HepG2 (cell line): ENCODE measurements at places on chromosomes 6 and 20.

DNA sequence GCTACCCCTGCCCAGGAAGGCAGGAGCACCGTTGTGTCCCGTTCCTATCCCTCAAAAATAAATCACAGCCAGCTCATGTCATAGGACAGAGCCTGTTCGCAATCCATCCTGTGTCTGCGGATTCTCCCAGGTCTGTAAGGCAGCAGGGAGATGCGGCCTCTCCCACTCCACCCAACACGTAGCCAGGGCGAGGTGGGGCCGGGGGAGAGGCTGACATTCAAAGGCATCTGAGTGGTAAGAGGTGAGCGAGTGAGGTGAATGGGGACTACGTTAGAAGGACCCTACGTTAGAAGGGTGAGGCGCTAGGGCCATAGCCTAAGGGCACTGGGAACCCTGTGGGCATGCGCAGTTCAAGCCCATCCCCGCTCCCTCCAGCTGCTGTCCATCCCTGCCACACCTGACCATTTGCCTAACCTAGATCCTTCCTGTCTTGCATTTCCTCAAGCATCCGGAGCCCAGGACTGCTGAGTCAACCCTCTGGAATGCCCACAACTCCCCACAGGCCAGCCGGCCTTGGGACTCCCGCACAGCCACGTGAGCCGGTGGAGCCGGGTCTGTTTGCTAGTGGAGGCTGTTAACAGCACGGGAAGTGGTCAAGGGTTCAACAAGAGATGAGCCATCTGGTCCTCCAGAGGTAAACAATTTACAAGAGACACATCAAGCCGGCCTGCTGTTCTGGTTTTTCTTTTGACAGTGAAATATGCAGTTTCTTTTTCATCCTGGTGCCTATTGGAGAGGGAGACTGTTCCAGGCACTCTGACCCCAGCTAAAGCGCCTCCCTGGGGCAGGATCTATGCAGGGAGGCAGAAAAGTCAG is 45.9 kb downstream of the RIPOR3 start:
- peak; percentile 100 for DNase-seq

DNA sequence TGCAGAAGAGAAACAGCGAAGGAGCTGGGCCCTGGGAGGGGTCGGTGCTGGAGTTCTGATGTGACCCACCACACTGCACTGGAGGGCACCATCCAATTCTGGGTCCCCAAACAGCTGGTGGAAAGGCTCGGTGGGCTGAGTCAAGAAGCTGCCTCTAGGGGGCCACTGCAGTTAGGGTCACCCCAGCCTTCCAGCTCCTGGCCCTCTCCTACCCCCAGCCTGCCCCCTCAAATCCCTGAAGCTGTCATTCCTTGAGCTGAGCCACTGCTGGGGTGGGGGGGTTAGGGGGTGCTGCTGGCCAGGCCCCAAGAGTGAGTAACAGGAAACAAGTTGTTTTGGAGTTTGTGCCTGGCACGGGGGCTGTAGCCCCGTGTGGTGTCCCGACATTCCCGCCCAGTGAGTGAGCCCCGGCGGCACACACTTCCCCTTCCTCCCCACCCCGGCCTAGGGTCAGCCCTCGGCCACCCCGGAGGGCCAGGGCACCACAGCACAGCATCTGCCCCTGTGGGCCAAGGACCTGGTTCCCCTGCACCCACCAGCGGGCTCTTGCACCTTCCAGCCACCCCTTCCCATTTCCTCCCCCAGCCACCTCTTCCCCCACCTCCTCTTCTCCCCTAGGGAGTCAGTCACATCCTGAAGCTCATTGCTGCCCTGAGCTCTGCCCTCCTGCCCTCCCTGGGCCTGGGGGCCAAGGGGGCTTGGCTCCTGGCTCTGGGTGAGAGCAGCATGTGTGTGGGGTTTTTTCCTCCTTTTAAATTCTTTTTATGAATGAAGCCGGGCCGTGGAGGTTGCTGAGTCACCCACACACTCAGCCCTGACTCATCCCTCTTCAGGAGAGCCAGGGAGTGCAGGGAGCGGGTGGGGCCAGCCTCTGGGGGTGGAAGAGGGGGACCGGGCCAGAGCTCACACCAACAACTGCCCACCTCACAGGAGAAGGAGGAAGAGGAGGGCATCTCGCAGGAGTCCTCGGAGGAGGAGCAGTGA is 4.6 kb downstream of the SMIM29 start:
- DNase-seq, result peak; percentile 75

- no peak for DNase-seq
Observed at GRCh38 chr6:1869769-1870168, 260.1 kb downstream of the FOXC1 start.

- DNase-seq, result no peak
Observed at GRCh38 chr6:4397307-4397706, 261.9 kb upstream of the ECI2 start.

GRCh38 chr20:43942201-43942590 is 27.5 kb downstream of the TOX2 start:
- no peak for DNase-seq

DNA sequence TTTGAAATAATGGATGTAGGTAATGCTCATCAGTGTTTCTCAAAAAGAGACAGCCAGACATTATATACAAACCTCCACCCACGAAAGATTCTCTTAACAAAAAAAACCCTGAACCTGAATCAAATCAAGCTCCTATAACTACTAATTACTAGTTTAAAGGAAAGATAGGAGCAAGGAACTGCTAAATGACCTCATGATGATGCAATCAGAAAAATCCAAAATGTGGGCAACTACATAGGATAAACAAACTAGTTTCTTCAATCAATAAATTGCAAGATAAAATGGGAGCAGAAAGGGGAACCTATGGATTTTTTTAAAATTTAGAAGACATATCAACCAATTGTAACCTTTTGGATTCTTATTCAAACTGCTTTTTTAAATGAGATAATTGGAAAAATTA is 43.2 kb upstream of the TMEM30A start:
- DNase-seq, result no peak

GRCh38 chr6:30685157-30686008 is 1.1 kb downstream of the PPP1R18 start:
- no peak for DNase-seq

GRCh38 chr6:87946669-87947068 is 101.0 kb upstream of the SPACA1 start:
- DNase-seq, result no peak
